ENCODE measurements at places on chromosomes 4 and X. TPM values are rescaled to one million over a fixed set of nuclear protein-coding genes. Genes with fewer than 3 reads are reported as not detected.
A peak's percentile ranks its signal among the peaks of the same experiment; 100 is the strongest.

DNA sequence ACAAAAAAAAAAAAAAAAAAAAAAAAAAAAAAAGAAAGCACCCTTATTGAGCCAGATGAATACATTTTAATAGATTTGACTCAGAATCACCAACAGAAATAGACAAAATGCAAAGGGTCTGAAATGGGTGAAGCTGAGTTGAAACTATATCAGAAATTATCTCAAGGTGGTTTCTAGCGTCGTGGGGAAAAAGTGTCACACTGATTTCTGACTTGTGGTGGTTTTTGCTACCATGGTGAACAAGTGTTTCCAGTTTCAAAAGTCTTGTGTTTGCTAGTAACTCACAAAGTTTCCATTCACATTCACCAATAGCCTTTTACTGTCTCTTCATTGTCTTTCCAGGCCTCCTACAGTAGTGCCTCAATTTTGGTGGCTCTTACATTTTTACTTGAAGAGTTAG lies 135.5 kb downstream of the ARHGAP24 start:
- no peak for ATAC-seq

- no peak for ATAC-seq
Observed at GRCh38 chr4:116636917-116637316, 448.5 kb downstream of the TRAM1L1 start.

DNA sequence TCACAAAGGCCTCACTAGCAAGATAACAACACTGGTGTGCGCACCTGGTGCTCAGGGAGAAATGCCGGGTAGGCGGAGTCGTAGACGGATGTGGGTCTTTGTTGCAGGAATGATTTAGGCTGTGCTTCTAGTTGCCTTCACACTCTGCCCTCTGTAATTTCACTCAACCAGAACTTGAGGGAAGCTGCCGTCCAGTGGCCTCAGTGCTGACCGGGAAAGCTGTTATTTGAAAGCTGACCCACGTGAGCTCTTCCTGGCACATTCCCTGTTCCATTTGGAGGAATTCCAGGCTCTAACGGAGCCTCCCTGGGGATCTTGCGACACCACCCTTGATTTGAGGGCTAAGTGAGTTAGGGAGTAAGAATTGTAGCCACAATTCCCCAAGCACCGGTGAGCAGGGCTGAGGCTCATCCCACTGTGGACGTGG lies 15.9 kb downstream of the SH3TC1 start:
- ATAC-seq = peak; percentile 90

DNA sequence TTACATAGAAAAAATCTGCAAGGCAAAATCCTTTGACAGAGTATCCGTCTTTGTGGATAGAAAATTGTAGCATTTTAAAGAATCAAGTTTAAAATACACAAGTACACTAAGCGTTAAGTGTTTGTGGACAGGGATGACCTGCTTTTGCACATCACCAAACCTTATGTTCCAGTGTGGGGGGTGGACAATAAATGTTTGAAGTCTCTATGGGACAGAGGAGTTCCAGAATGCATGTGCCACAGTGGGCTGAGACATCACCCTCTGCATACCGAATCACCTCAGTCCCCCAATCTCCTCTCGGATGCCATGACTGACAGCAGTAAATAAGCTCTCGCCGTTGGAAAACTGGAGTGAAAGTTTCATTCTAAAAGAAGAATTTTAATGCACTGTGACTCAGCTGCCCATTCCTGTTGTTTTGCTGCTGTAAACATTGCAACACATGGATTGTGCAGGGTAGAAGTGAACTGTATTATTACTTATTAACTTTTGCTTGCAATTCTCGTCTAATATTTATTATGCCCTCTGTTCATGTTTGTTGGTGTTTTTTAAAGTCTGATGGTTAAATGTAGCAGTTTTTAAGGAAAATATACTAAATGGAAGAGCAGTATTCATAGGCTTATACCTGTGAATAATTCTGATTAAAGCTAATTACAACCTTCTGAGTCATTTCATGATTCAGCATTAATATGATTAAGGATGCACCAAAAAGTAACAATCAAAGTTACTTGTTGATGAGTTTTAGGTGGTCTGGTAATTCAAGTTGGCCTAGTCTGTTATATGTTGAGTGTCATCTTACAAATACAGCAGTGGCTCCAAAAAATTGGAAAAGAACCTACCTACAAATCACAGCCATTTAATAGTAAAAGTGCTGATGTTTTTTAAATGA lies 24.0 kb downstream of the CDKN2AIP start:
- ATAC-seq = no peak

- no peak for ATAC-seq
Observed at GRCh38 chr4:105350859-105351490, 122.9 kb downstream of the PPA2 start.

- ATAC-seq = no peak
Observed at GRCh38 chr4:138236037-138236436, 6.1 kb downstream of the SLC7A11 start.

GRCh38 chr4:155999725-156000124 lies 46.1 kb upstream of the CTSO start:
- no peak for ATAC-seq

GRCh38 chrX:2709556-2709955 lies 18.5 kb downstream of the CD99 start:
- ATAC-seq = no peak

DNA sequence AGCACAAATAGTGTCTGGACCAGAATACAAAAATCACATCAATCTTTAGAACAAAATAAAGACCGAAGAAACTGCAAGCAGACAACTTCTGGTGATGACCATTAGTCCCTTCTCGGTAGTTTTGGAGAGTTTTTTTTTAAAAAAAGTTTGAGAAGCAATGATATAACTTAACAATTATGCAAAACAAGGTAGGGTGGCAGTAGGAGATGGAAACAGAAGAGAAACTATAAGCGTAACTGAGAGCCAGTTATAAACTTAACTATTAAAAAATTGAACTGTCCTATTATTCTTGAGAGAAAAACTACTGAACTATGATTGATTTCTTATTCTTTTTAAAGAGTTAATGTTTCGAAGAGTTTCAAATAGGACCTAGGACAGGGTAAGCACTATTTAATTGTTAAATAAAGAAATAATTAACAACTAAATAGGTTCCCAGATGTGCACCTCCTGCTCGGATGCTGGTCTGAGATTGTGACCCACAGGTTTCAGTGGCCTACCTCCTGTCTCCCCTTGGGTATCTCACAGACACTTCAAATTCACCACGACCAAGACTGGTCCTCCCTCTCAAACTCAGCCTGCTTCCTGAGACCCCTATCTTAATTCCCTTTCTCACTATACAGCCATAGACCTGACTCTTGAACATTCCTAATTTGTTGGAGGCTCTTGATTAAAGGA lies 81.3 kb downstream of the LEF1 start:
- ATAC-seq = no peak

GRCh38 chr4:143202824-143203223 lies 18.1 kb downstream of the USP38 start:
- no peak for ATAC-seq

- no peak for ATAC-seq
Observed at GRCh38 chr4:81404294-81404693, 67.4 kb downstream of the RASGEF1B start.

- ATAC-seq = peak; percentile 93
Observed at GRCh38 chr4:73704314-73705055, 35.9 kb upstream of the CXCL8 start.

DNA sequence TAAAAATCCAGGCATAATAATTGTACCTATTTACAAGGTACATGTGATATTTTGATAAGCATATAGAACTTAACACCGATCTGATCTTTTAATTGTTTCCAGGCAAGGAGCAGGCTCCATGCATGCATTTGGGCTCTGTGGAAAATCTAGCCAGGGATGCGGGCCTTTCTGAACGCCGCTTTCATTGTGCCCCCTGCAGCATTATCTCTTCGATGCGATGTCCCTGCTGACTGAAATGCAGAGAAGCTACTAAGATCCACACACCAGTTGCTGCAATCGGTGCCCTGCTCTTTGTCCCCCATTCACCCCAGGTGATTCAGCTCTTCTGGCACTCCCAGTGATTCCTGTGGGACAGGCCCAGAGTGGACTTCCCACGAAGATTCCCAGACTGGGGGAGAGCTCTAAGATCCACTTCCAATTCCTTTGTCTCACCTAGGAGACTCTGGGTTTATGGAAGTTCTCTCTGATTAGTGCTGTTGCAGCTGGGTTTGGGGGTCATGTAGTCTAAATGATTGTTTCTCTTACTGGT lies 254.3 kb upstream of the AGA start:
- no peak for ATAC-seq

DNA sequence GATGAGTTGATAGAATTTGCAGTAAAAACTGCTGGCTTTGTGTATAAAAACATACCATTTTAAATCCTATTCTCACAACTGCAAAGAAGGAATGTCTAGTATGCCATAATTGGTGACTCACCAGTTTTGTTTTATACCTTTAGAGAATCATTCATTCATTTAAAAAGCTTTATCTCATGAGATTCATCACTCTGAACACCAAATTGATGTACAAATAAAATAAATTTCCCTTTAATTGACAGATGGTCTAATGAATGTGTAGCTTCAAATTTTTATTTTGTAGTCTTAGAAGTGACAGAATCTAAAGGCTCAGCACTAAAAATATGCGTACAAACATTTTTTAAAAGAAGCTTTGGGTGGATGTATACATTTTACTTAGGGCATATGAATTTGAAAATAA lies 492.5 kb downstream of the GALNTL6 start:
- no peak for ATAC-seq

GRCh38 chrX:139828033-139828432 lies 104.8 kb downstream of the ATP11C start:
- ATAC-seq = no peak

DNA sequence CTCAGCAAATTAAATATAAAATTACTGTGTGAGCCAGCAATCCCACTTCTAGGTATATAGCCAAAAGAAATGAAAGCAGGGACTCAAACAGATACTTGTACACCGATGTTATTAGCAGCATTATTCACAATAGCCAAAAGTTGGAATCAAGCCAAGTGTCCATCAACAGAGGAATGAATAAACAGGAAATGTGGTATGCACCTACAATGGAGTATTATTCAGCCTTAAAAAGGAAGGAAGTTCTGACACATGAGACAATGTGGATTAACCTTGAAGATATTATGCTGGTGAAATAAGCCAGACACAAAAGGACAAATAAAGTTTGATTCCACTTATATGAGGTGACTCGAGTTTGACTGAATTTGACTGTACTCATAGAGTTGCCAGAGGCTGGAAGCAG lies 108.3 kb upstream of the DUSP21 start:
- no peak for ATAC-seq

DNA sequence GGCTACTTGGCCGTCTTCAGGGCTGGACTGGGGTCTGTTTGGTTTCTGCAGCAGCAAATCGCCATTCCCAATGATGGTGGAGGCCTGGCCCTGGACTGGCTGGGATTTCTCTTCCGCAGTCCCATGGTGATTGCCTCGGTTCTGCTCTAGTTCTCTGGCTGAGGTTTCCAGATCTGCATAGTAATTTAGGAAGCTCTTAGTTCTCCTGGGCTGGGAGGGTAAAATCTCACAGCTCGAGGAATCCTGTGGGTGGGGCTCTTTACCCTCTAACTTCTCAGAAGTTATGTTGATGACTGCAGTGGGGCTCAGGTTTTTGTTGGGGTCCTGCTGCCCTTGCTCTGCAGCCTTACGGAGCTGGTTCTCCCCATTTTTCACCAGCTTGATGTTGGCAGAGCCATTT lies 200.6 kb downstream of the APBB2 start:
- no peak for ATAC-seq

GRCh38 chr4:179116011-179116410 lies 1673.8 kb upstream of the AGA start:
- no peak for ATAC-seq

DNA sequence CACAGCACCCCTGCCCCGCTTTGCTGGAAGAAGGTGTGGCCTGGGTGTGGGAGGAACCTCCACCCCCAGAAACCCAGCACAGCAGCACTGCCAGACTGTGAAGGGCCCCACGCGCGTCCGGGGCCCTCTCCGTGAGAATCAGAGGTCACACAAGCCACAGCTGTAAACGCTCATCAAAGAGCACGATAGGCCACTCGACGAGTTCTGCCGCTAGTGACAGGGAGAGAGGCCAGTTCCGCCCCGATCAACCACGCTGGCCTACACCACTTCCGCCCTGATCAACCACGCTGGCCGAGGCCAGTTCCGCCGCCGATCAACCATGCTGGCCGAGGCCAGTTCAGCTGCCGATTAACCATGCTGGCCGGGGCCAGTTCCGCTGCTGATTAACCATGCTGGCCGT lies 25.9 kb upstream of the ADRA2C start:
- ATAC-seq = no peak

The DGKK gene
- total RNA-seq = not detected

The DCAF8L2 gene
- total RNA-seq = not detected

The SHISA3 gene
- 13.5 TPM for total RNA-seq

The COX18 gene
- total RNA-seq = 18.7 TPM

The TRO gene
- total RNA-seq = 4.3 TPM

The SSX1 gene
- total RNA-seq = not detected

The BCAP31 gene
- 125 TPM for total RNA-seq

The TET2 gene
- 29.3 TPM for total RNA-seq

The EPHA5 gene
- total RNA-seq = 0.10 TPM

The DOCK11 gene
- total RNA-seq = 139 TPM

The CCKAR gene
- total RNA-seq = 0.54 TPM

The TIGD4 gene
- 0.94 TPM for total RNA-seq

The TLR3 gene
- 8.4 TPM for total RNA-seq
